ENCODE measurements at places on chromosomes 7 and 10.
A peak's percentile ranks its signal among the peaks of the same experiment; 100 is the strongest.

DNA sequence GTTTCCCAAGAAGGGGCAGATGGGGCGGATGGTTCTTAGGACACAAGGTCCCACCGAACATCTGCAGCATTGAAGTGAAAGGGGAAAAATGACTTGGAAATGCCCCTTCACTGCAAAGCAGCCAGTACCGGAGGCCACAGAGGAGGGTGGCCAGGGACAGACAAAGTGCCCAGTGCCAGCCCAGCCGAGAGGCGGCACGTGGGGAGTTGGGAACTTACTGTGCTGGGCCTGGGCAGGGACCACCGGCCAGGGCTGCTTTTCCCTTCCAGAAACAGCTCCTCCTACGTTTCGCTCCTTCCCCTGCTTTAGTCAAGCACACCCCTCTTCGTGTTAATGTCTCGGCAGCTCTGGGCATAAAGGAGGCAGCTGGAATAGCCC, 129.2 kb downstream of the TNS3 start:
- DNase-seq = no peak

DNA sequence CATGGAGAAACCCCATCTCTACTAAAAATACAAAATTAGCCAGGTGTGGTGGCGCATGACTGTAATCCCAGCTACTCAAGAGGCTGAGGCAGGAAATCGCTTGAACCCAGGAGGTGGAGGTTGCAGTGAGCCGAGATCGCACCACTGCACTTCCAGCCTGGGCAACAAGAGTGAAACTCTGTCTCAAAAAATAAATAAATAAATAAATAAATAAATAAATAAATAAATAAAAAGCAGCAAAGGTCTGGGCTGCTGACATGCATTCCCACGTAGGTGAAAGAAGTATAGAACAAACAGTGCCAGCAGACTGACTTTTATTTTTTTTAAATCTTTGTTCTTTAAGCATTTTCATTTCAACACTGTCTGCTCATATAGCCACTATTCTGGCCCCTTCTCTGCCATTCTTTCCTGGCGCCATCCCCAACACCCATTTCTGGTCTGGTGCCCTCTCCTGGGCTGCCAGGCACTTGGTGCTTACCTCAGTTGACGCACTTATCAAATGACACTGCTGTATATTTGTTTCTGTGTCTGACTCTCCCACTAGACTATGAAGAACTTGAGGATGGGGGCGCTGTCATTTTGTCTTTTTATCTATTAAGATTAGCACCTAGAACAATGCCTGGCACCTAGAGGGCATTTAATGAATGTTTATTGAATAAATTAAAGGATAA, 15.6 kb downstream of the FAM107B start:
- peak; percentile 24 for DNase-seq

GRCh38 chr7:34365611-34366010, 292.4 kb upstream of the NPSR1 start:
- DNase-seq = no peak

DNA sequence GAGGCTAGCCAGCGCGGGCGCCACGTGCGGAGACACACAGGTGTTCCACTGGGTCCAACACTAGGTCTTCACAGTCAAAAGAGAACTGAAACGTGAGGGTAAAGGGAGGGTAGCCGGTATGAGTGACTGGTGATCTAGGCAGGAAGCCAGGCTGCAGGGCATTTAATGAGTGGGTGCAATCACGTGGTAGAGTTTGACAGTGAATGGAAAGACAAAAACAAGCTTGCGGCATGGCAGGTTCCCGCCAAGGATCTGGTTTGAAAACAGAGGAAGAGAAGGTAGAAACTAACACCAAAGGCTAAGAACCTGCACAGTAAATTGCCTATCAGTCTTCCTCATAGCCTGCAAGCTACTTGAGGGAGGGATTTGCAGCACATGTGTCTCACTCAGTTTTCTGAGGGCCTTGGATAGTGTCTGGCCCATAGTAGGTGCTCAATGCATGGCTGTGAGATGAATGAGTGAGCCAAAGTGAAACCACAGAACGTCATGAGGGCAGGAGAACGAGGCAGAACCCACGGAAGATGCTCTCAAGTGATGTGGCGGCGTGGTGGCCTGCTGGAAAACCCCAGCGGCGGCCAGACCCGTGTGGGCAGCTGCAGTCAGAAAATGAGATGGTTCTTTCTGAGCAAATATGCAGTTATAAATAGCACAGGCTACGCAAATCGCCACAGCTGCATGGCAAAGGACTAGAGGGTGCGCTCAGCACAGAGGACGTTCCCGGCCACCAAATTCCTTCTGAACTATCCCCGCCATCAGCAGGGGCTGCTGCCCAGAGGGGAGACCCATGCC, 183.6 kb upstream of the NFE2L3 start:
- no peak for DNase-seq

GRCh38 chr10:62194924-62195674, 73.5 kb downstream of the RTKN2 start:
- DNase-seq = no peak

DNA sequence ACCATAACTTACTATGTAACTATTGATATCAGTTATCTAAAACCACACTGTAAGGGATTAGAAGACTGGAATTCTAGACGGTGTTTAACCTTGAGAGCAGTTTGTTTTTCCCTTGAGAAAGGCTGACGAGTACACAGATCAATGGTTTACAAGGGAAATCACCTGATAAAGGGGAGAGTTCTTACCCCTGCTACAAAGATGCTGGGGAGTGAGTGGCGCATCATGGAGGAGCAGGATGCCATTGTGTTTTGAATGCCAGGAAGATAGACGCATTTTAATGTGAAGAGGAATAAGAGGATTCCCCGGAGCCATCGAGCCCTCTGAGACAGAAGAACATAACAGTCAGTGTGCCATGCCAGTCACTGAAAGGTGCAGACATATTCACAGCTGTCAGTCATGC, 145.2 kb downstream of the PKD1L1 start:
- no peak for DNase-seq

DNA sequence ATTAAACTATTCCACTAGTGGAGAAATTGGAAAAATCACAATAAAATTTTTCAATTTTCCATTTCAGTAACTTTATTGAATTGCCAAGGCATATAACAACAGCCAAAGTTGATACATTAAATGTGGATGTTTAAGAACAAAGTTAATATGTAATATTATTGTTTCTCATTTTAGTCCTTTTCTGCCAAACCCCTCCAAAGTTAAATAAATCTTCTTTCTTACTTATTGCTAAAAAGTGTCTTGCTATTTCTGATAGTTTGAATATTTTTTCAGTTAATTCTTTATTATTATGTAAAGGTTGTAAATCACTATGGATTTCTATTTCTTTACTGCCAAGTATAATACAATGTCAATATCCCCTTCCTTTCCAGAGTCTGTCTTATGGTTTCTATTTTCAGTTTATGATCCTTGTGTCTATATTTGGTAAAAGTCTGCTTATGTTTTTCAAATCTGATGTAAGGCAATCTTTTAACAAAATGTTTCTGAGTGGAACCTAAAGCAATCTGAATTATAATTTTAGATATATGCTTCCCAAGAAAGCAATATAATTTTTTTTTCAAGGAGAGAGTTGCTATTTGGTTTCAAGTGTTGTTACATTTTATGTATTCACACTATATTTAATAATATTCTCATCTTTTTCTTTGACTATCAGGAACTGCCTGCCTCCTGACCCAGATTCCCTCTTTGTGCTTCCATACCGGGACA, 80.3 kb upstream of the RHOBTB1 start:
- DNase-seq = no peak

- no peak for DNase-seq
These were observed 29.3 kb downstream of the SPAG6 start for GRCh38 chr10:22374489-22375126.

DNA sequence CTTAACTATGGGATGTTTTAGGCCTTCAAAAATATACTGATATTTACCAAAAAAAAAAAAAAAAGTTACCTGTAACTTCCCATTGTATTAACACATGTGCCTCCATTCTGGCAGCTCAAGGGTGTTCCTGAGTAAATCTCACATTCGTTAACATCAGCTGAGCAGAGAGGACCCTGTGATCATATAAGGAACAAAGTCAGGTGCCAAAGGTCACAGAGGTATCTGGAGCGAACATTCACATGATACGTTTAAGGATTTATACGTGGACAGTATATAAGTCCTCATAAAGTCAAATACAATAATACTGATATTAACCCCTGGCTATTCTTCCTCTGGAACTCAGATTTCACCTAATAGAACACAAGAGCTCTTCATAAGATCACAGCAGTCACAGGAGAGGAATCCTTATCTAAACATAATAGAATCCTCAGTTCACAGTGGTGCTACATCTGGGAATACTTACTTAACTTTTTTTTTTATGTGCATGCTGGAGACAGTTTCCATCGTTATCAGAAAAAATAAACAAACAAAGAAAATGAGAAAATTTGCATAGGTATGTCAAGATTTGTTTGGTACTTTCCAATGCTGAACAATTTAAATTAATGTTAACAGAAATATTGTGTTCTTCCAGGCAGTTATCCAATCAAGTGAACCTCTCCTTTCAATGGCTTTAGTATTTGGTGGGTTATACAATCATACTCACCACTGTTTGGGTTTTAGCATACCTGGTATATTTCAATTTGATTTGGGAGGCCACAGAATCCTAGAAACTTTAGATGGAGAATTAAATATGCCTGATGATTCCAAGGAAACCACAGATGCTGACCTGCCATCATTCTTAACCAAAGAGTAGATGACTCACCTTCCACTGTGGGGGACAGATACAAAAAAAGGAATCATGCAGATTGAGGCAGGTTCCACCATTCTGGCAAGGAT, 6.6 kb downstream of the CUBN start:
- DNase-seq = no peak

DNA sequence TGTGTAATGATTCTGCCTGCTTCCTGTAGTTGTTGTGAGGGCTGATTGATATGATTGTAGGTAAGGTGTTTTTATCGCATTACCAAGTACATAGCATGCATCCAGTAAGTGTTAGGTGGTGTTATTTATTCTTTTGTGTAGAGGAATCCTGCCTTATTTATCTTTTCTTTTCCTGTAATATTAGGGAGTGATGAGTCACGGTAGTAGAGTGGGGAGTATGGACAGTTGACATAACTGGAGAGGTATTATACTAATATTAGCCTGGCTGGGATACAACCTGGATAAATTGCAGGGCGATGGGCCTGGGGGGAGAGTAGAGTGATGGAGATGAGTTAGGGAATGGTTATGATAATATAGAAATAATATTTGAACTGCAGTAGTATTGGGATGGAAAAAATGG, 9.8 kb downstream of the SDK1 start:
- DNase-seq = no peak

DNA sequence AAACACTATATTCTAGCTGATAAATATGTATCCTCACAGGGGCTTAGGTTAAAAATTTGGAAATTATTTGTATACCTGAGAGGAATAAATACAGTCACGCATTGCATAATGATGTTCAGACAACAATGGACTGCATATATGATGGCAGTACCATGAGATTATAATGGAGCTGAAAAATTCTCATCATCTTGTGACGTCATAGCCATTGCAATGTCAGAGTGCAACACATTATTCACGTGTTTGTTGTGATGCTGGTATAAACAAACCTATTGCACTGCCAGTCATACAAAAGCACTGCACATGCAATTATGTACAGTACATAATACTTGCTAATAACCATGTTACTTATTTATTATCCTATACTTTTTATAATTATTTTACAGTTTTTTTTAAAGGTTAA, 31.4 kb downstream of the STEAP1B start:
- DNase-seq = no peak

DNA sequence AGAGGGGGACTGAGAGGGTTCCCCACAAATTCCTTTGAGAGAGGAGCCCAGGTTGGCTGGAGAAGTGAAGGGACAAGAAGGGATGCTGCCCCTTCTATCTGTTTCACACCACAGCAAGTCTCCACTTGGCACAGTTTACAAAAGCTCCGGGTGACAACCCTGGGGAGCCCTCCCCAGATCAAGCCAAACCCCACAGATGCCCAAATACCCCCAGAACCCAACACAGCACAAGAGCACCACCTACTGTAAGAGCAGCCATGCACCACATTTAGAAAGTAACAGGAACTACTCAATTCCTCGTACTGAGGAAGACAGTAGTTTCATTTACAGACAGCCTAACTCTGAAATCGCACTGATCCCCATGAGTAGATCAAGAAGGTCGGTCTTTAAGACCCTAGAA, 67.8 kb upstream of the ATP6V0A4 start:
- no peak for DNase-seq

- DNase-seq = no peak
These were observed 193.7 kb downstream of the RELN start for GRCh38 chr7:103795787-103796186.

GRCh38 chr7:128948312-128948973, 10.7 kb downstream of the IRF5 start:
- no peak for DNase-seq

DNA sequence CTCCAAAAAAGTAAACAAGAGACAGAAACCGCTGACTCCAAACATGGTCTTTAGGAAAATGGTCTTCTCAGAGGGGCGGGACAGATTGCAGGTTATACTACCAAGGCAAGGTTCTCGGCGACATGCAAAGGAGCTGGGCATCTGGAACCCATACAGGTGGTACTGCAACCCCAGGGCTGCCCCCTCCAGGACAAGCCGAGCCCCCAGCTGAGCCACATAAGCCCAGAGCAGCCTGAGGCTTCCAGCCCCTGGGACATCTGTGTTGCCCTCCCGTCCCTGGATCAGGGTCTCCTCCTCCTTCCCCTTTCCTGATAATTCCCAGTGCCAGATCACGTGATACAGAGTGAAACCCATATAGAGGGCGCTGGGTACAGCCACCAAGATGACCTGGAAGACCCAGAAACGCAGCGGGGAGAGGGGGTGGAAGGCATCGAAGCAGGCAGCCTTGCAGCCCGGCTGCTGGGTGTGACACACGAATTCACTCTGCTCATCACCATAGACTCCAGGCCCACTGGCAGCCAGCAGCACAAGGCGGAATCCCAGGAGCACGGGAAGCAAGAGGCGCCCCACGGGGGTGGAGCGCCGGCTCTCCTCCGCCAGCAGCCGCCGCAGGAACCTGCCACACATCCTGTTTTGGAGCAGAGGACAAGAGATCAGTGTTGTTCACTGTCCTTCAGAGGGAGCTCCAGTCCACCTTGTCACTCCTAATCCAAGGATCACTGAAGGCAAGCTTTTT, at the start of gene GJC3:
TSS of gene GJC3 (minus strand) at position 627 of the 736 bp plus-strand sequence. CDS start at position 627, 0 bp downstream.
- peak; percentile 54 for DNase-seq

DNA sequence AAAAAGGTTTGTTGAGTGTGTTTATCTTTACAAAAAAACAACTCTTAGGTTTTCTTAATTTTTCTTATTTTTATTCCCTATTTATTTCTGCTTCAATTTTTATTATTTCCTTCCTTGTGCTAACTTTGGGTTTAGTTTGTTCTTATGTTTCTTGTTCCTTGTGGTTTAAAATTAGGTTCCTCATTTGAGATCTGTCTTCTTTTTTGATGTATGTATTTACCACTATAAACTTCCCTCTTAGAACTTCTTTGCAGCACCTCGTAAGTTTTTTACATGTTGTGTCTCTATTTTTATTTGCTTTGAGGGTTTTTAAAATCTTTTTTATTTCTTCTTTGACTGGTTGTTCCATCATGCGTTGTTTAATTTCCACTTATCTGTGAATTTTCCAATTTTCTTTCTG, 1217.1 kb upstream of the CELF2 start:
- no peak for DNase-seq

- no peak for DNase-seq
These were observed 51.7 kb downstream of the SYPL1 start for GRCh38 chr7:106060394-106060920.

Measured in HTR-8/SVneo (cell line).